ENCODE measurements at places on chromosomes 6 and 20. TPM values are rescaled to one million over a fixed set of nuclear protein-coding genes. Genes with fewer than 3 reads are reported as not detected.

DNA sequence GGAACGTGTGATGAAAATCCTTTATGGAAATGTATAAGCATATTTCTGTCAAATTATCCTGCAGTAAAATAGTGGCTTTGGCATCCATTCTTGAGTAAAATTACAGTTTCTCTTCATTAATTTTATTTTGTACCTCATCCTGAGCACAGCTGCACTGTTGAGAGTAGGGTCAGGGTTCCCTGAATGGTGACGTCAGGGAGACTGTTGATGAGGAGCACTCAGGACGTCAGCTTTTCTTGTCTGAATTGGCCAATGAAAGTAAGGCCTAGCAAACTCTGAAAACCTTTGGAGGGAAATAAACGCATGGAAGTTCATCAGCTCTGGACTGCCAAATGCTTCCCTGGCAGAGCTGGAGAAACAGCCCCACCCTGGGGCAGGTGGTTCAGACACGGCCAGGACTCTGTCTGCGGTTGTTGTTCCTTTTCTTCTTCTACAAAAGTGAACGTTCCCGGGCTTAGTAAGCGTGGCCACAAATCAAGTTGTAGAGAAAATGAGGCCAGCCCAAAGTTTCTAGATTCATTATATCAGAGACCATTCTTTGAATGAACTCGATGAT is 179.7 kb upstream of the EXOC2 start:
- DNase-seq: peak; percentile 51

DNA sequence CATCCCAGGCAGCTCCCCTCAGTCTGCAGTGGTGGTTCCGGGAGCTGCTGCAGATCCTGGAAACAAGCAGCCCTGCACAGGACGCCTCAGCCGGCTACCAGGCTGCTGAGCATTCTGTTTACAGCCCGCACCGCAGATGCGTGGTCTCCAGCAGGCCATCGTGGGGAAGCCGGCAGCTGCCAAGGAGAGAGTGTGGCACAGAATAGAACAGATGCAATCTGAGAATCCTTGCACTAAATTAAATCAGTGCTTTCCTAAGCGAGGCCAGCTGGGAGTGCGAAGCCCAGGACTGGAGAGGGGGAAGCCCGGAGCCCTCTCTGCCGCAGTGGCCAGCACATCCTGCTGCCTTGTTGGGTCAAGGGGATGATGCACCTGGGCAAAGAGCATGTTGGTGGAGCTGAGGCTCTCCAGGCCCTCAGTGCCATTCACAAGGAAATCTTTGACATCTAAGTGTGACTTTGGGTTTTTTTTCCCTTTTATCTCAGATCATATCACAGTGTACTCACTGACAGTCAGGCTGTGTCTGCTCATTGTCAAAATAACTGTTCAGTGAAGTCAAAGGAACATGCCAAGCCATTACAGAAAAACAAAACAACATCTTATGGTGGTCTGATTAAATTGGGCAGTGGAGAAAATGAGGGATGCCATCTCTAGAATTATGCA is 118.1 kb downstream of the SYNDIG1 start:
- DNase-seq: no peak

CLVS2 gene
- 0.06 TPM for polyA plus RNA-seq

GRCh38 chr20:61976644-61977418 is 88.8 kb downstream of the TAF4 start:
- DNase-seq: no peak

DNA sequence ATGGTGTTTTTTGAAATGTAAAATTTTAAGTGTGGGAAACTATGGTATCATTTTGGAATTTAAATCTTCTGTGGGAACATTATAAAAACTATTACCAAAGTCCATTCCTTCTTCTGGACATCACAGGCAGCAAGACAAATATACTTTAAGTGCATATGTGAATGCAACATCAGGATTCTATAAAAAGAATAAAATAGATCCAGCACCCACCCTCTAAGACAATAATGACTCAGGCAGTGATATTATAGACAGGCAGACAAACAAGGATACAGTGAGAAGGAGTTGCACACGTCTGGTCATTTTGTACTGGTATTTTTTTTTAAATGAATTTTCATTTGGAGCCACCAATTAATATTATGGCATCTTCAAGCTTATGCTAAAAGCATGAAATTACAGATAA is 21.1 kb upstream of the NEDD9 start:
- DNase-seq: no peak

DNA sequence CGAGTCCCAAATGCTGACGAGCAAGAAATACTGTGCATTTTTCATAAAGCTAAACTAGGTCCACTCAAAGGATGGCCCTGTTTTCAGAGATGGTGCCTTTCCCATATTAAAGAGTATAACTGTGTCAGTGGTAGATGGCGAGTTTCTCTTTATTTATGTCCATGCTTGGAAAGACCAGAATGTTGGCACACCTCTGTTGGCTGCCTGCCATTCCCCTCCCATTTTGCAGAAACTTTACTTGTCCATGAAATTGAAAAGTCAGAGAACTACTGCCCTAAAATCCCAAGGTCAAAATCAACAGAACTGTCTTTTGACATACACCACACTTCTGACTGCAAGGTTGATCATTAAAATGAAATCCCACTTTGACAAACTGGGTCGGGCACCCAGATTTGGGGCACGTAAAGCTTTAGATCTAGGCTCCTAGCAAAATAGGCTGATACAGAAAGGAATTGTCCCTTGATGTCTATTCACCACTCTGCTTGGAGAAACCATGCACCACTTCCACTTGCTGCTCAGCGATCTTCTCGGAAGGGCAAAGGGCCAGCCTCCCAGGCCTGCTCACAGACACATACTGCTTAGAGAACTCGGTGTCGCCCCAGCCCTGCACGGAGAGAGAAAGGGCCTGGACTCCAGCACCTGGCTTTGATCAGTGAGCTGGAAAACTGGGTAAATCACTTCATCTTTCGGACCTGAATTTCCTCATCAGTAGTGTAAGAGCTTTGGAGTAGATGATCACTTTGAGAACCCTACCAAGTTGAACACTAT is 130.0 kb downstream of the AGPAT4 start:
- no peak for DNase-seq

GRCh38 chr6:72246926-72247325 is 360.6 kb downstream of the RIMS1 start:
- no peak for DNase-seq

DNA sequence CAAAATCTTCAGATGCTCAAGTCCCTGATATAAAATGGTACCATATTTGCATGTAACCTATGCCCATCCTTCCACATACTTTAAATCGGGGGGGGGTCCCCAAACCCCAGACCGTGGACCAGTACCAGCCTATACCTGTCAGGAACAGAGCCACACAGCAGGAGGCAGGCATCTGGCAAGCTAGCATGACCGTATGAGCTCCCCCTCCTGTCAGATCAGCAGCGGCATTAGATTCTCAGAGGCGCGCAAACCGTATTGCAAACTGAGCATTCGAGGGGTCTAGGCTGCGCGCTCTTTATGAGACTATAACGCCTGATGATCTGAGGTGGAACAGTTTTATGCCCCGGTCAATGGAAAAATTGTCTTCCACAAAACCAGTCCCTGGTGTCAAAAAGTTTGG is 30.7 kb downstream of the FGD2 start:
- DNase-seq: no peak

SLPI gene
- polyA plus RNA-seq: not detected

COL11A2 gene
- 0.67 TPM for polyA plus RNA-seq

DNA sequence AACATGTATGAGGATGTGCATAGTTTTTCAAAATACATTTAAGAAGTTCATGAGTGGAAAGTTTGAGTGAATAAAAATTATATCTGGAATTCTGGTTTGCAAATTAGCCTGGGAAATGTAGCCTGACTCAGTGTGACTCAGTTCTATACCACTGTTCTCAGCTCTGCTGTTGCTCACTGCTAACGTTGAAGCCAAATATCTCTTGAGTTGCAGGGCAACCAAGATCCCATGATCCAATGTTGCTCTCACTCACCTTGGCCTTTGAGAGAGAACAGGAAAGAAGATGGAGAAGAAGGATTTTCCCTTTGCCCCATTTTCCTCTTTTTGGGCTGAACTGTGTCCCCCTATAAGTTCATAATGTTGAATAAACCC is 28.9 kb downstream of the PSMB9 start:
- DNase-seq: no peak

LY6G5B gene
- polyA plus RNA-seq: 16.5 TPM

BPIFA1 gene
- not detected for polyA plus RNA-seq

MCCD1 gene
- not detected for polyA plus RNA-seq

SEL1L2 gene
- polyA plus RNA-seq: not detected

DNA sequence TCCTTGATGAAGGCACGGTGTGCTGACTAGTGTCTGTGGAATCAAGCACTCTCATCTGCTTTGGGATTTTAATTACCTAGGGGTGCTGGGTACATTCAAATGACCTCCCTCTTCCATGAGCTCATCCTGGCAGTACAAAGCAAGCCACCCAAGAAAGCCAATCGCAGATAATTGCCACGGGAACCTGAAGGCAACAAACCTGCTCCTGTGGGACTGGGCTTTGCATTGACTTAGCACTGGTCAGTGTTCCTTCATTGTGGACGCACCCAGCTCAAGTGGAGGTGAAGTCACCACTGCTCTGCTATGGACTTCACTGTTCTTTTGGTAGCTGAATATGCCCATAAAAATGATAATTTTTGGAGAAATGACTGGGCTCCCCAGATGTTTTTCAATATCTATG is 261.6 kb upstream of the FERMT1 start:
- no peak for DNase-seq

BPI gene
- polyA plus RNA-seq: 0.27 TPM
